ENCODE measurements at places on chromosomes 16 and 17.

GRCh38 chr16:82175627-82176026 lies 5.6 kb upstream of the MPHOSPH6 start:
- DNase-seq: no peak

DNA sequence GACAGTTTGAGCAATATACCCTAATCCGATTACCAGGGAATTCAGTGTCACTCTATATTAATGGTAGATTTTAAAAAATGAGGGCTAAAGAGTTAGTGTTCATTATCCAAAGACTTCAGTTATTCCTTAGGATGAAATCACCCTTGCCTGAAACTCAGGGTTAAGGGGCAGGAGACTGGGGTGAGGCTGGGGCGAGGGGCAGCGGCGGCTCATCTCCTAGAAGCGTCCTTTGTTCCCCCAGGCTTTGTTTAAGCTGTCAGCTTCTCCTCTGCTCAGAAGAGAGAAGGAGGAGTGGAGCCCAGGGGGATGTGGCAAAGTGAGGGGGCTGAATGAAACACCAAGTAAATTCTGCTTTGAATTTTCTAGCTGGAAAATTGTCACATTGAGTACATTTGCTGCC lies 117.7 kb upstream of the ELAC2 start:
- DNase-seq: no peak

DNA sequence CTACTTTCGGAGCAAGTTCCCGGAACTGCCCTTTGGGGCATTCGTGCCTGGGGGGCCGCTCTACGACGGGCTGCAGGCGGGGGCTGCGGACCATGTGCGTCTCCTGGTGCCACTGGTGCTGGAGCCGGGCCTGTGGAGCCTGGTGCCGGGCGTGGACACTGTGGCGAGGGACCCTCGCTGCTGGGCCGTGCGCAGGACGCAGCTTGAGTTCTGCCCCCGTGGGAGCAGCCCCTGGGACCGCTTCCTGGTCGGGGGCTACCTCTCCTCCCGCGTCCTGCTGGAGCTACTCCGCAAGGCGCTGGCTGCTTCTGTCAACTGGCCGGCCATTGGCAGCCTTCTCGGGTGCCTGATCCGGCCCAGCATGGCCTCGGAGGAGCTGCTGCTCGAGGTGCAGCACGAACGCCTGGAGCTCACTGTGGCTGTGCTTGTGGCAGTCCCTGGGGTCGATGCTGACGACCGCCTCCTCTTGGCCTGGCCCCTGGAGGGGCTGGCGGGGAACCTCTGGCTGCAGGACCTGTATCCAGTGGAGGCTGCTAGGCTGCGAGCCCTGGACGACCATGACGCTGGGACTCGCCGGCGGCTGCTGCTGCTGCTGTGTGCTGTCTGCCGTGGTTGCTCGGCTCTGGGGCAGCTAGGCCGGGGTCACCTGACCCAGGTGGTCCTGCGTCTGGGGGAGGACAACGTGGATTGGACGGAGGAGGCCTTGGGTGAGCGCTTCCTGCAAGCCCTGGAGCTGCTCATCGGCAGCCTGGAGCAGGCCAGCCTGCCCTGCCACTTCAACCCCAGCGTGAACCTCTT lies 3.6 kb downstream of the MIEF2 start:
- DNase-seq: no peak

DNA sequence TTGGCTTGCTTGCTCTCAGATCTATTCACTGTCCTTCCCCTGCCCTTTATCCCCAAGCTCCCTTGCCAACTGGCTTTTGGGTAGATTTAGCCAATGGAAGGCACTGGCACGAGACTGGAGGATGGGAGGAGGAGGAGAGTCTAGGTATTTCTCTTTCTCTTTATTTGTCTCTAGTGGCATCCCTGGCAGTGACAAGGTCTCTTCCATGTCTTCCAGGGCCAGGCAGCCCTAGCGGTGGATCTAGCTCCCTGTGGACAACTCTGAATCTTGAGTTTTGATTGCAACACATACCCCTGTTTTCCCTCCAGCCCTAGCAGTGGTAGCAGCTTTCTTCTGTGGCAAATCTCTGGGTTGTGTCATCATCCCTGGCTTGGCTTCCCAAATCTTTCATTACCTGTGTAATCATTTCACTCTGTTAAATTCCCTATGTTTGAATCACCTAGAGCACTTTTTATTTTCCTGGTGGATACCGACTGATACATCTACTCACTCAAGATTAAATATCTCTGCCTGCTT lies 171.1 kb upstream of the IRX6 start:
- no peak for DNase-seq

DNA sequence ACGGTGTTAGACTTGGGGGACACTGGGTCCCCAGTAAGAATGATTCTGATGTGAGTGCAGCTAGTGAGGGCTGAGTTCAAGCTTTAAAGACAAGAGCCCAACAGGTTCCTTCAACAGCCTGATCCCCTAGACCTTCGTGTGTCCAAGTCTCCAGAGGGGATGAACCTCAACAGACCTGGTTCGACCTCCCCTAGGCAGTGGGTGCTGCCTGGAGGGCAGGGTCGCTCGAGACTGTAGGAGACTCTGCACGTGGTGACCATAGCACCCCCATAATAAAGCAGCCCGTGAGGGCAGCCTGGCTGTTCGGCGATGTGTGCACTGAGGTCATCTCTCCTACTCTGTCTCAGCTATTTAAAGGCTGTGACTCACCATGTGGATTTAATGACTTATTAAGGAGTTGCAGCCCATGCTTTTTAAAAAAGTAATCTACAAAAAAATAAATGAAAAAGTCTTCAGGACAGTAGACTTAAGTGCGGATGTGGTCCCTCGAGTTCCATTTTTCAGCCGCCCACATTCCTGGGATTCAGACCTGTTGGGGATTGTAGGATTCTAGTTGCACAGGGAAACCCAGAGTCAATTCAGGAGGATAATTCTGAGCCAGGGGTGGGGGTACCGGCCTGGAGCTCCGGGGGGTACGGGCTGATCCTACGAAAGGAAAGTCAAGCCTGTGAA lies 23.4 kb upstream of the METRNL start:
- DNase-seq: peak; percentile 17

DNA sequence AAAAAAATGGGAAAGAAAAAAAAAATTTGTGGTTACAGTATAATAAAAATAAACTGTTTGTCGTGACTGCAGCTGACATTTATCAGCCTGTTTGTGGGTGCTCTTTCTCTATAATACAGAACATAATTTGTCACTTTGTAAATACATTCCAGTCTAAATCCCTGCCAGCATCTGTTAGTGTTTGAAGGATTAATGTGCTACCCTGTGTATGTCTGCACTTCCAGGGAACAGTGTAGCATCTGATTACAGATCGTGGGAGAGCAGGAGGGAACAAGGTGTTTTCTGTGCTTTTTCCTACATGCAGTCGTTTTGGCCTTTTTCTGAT lies 265.1 kb downstream of the WWOX start:
- no peak for DNase-seq

GRCh38 chr16:12853972-12854371 lies 47.4 kb upstream of the SHISA9 start:
- DNase-seq: no peak

- no peak for DNase-seq
Measured at GRCh38 chr17:2964028-2964356, 99.4 kb downstream of the OR1D5 start.

GRCh38 chr17:3639981-3640596 lies 3.5 kb downstream of the CTNS start:
- no peak for DNase-seq

GRCh38 chr16:8849411-8850011 lies 19.3 kb downstream of the CARHSP1 start:
- DNase-seq: no peak

DNA sequence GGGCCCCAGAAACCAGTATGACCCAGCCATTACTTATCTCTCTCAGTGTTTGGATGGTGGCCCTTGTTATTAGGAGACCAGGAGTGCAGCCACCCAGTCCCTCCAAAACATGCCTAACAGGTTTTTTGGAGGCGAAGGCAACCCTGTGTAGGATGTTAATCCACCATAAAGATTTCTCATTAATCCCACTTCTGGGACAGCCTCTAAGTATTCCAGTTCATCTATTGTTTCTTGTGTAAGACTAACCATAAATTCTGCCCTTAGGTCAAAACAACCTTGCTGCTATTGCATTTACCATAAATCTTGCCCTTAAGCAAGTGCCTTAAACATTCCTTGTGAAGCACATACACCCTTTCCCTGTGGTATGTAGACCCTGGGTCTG lies 21.5 kb upstream of the OR1F1 start:
- no peak for DNase-seq

GRCh38 chr16:914440-914839 lies 56.3 kb downstream of the LMF1 start:
- no peak for DNase-seq

DNA sequence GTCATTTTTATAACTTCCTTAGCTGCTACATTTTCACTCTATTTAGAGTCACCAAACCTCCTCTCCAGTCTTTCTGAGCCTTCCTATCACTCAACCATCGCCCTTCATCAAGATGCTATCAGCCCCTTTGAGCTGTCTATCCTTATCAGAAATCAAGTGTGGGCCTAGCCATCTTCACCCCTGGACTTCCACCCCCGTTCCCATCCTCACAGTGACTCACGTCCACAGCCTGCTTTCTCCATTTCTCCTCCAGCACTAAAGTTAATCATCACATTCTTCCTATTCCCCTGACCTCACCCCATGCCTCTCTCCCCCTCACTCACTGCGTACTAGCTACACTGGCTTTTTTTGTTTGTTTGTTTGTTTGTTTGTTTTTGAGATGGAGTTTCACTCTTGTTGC lies 2.4 kb upstream of the TEKT3 start:
- no peak for DNase-seq

- no peak for DNase-seq
Measured at GRCh38 chr16:3751878-3752277, 34.6 kb upstream of the TRAP1 start.

- DNase-seq: no peak
Measured at GRCh38 chr16:81357711-81358260, 43.0 kb downstream of the GAN start.

GRCh38 chr16:85902366-85903155 lies 3.6 kb downstream of the IRF8 start:
- DNase-seq: peak; percentile 68

GRCh38 chr17:2025622-2026309 lies 632 bp upstream of the RTN4RL1 start:
- DNase-seq: peak; percentile 47

- DNase-seq: no peak
Measured at GRCh38 chr17:16877099-16877498, 94.8 kb downstream of the TNFRSF13B start.

DNA sequence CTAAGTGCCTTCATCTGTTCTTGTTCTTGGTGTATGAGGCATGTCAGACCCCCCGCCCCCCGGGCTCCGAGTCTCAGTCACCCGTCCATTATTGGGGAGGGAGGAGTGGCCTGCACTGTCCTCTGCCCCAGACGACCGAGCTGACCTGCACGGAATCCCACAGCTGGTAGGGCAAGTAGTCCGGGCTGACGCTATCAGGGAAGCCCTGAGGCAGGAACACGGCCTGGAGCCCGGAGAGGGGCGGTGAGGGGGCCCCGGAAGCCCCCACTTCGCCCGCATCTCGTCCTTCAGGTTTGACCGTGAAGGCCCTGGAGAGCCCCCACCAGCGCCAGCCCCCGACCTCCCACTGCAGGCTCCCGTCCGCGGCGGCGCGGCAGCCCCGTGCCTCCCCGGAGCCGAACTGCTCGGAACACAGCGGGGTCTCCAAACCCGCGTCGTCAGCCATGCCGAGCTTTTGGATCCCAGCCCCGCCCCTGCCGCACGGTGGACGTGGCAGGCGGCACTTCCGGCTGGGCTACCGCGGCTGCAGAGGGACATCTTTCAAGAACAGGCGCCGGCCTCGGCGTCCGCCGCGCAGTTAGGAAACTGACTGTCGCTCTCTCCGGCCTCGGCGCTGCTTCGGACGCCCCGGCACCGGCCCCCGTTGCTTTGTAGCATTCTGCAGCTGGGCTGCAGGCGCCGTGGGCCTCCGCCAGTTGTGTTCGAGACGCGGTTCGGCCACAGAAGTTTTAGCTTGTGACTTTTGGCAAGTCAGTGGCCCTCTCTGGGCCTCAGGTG lies at the start of gene RUSF1:
Gene RUSF1, minus strand, starts transcription at position 463 of the 777 bp plus-strand sequence. Its CDS starts 18 bp downstream, at position 445.
- DNase-seq: peak; percentile 91

- DNase-seq: peak; percentile 74
Measured at GRCh38 chr17:31008374-31009041, 37.7 kb downstream of the RNF135 start.

- no peak for DNase-seq
Measured at GRCh38 chr17:36695082-36695481, 93.7 kb downstream of the MRM1 start.

GRCh38 chr17:31089471-31089870 lies 5.3 kb upstream of the NF1 start:
- DNase-seq: no peak

All from activated T-cell treated with anti-CD3 and anti-CD28 coated beads, Interleukin-2, amount 50 U/mL, for 24 hours (primary cell).